NCI-H226 (cell line): ENCODE measurements at places on chromosomes 2 and 18.

GRCh38 chr2:215419113-215419512, 16.8 kb downstream of the FN1 start:
- DNase-seq: peak; percentile 7

GRCh38 chr2:240615396-240615795, 9.9 kb upstream of the GPR35 start:
- DNase-seq: no peak

GRCh38 chr2:233867993-233868532, at the start of gene MSL3B:
TSS of gene MSL3B (minus strand) at chr2:233868386.
- DNase-seq: peak; percentile 10

GRCh38 chr2:188319838-188320237, 28.2 kb downstream of the GULP1 start:
- DNase-seq: no peak

GRCh38 chr2:208671284-208671683, 264.7 kb downstream of the PTH2R start:
- DNase-seq: no peak

- no peak for DNase-seq
Observed at GRCh38 chr2:112866128-112866835, 29.7 kb upstream of the IL1B start.

DNA sequence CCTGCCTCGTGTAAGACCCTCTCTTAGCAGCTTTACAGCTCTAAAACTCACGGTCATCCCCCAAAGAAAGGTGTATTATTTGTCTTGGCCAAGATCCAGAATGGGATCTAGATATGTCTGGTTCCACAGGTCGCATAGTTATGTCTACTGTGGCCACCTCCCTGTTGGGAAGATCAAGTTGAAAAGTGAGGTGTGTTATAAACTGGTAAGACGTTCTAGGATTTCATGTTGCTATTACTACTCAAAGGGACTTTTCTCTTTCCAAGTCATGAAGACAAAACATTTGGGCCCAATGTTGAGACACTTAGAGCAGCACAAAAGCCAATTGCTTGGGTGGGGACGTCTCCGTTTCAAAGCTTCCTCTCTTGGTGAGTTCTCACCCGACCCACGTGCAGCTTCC, 766.0 kb downstream of the RNF144A start:
- no peak for DNase-seq

DNA sequence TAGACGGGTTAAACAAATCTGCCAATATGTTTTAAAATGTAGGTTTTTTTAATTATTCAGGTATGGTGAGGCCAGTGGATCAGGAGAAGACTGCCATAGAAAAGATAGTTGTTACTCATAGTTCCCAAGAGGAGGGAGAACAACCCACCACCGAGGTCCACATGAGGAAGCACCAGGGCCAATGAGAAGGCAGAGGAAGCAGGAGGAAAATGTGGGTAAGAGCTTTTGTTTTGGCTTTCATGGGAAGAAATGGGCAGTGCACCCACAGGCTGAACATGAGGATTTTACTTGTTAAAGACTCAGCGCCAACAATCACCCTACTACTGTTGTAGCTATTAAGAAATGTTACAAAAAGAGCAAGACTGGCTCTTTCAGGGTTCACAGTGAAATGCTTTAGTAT, 191.8 kb upstream of the HNMT start:
- no peak for DNase-seq

GRCh38 chr18:47680488-47680887, 250.0 kb downstream of the SMAD2 start:
- DNase-seq: no peak

DNA sequence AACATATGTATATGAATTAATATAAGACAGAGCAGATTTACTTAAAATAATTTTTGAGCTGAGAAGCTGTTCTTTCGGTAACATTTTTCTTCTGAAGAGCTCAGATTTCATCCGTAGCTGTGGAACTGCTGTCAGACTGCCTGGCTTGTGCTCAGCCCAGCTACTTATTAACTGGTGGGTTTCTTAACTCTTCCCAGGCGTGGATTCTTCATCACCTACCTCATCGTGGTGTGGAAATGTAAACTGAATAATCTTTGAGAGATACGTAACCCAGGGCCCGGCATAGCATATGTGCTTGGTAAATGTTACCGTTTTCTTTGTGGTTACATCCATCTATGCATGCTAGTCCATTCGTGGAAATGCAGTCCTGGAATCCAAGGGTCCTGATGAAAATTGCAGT, 145.0 kb downstream of the MCFD2 start:
- no peak for DNase-seq

DNA sequence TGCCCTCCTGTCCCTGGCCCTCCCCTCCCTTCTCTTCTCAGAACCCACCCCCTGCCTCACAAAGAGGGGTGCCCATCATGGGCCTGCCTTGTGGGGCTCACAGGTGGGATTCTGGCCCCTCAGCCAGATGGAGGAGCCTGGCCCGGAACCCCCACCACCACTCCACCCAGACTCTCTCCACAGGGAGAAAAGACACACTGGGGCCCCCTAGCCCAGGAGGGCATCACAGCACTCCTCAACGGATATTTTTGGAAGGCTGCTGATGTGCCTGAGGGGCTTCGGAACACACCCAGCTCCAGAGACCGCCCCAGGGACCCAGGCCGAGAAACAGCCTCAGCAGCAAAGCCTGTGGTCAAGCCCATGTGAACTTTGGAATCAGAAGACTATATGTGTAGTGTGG, 9.9 kb downstream of the KCNIP3 start:
- no peak for DNase-seq

DNA sequence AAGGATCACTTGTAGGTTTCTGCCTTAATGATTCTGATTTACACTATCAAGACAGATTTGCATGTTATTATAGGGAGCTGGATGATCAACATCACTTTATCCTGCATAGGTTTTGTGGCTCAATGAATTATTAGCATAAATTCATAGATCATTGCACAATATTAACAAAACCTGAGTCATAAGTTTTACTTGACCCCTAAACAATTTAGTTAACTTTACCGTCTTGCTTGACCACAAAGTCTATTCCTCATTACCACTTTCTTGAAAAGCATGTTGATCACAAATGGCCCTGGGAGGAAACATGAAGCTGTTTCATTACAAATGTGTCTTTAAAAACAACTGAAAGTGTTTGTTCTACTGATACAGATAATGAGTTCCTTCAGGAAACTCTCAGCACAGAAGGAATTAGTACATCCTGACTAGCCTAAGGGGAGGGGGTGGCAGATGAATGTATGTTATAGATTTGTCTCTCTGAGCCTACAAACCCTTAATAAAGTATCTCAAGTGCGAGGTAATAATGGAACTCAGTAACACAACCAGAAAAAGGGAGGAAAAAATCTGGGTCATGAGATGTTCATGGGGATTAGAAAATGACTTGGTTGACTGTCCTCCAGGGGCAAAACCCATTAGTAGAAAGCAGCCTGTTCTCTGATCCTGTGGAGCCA, 303.4 kb downstream of the PIK3C3 start:
- no peak for DNase-seq

- DNase-seq: no peak
Observed at GRCh38 chr2:110816404-110817365, 84.3 kb downstream of the ACOXL start.

- DNase-seq: no peak
Observed at GRCh38 chr2:5561006-5561405, 131.2 kb upstream of the SOX11 start.

GRCh38 chr2:191650896-191651773, 26.8 kb upstream of the NABP1 start:
- DNase-seq: no peak

GRCh38 chr2:25851740-25852503, 26.4 kb downstream of the ASXL2 start:
- peak; percentile 67 for DNase-seq

DNA sequence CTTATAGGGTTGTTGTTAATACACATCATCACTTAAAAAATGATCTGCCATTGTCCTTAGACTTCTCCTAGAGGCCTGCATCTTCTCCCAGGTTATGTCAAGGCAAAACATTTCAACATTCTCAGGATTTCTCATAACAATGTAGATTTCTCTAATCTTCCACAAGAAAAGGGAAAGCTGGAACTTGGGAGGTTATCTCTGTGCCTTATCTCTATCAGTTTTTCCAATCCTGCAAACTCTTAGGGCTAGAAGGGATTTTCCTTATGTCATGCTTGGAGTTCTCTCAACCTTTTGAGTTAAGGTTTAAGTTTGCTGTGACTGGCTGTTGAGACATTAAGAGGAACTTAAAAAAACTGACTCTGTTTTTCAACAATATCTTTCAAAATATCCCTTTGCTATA, 300.6 kb upstream of the TFPI start:
- DNase-seq: peak; percentile 3

- DNase-seq: no peak
Observed at GRCh38 chr2:83860320-83860719, 598.8 kb downstream of the SUCLG1 start.

- DNase-seq: no peak
Observed at GRCh38 chr2:4556135-4556896, 852.9 kb downstream of the DCDC2C start.

DNA sequence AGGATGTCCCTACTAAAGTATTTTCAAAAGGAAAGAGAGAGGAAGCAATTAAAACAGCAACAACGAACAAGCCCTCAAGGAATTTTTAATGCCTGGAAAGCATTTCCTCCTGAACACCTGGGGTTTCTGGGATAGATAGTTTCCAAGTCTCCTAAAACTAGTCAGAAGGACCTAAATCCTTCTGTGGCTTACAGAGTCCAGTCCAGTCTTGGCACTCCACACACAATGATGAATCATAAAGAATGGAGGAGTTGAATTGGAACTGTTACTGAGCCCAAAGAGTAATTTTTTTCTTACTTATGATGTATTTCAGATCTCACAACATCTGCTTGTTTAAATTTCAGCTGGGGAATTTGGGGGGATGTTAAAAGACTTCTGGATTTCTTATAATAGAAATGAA, 144.6 kb upstream of the SETBP1 start:
- peak; percentile 52 for DNase-seq

DNA sequence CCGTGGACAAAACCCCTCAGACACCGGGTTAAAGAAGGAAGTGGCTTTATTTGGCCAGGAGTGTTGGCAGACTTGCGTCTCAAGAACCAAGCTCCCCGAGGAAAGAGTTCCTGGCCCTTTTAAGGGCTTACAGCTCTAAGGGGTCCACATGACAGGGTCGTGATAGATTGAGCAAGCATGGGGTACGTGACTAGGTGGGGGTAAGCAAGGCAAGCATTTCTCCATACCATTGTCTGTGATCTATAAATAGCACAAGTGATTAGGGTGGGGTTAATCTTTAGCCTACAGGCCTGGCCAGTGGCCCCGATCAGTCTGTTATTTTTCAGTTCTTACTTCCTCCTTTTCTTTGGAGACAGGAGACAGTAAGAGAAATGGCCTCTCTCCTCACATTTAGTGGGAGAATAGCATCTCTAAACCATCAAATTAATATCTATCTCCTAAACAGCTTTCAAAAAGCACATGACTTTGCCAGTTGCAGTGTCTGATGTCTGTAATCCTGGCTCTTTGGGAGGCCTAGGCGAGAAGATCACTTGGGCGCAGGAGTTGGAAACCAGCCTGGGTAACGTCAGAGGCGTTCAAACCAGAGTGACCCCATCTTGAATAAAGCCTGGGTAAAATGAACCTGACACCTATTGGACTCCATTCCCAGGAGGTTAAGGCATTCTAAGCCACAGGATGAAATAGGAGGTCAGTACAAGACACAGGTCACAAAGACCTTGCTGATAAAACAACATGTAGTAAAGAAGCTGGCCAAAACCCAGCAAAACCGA, 18.3 kb upstream of the CNOT11 start:
- no peak for DNase-seq

- peak; percentile 61 for DNase-seq
Observed at GRCh38 chr2:196166876-196167275, 4.5 kb downstream of the STK17B start.

DNA sequence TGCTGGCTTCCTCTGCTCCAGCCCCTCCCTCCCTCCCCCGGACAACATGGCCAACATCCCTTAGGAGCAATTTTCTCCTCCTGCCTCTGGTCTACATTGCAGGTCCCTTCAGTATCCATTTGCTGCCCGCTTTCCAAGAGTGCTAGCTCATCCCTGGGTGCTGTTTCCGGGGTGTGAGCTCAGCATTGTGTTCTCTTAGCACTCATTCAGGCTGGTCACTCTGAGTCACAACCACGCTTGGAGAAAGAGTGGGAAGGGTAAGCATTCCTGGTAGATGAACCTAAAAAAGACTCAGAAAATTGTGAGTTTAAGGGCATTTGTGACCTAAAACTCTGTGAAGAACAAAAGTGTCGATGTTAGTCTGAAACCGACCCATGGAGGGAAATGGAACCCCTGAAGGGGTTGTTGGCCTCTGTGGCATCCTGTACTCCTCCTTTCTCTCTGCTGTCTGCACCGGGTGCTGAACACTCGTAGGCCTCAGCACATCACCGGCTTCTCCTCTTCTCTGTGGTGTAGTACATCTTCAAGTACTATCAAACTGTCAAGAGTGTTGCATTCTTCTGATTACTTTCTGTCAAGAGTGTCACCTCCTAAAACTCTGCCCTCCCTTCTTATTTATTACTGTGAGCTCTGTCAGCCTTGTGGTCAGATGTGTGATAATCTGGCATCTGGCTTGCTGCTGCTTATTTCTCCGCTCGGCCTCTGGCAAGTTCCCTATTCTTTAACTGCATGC, 73.0 kb downstream of the CTNNA2 start:
- DNase-seq: no peak

- no peak for DNase-seq
Observed at GRCh38 chr18:76386886-76387285, 108.2 kb downstream of the ZNF516 start.

DNA sequence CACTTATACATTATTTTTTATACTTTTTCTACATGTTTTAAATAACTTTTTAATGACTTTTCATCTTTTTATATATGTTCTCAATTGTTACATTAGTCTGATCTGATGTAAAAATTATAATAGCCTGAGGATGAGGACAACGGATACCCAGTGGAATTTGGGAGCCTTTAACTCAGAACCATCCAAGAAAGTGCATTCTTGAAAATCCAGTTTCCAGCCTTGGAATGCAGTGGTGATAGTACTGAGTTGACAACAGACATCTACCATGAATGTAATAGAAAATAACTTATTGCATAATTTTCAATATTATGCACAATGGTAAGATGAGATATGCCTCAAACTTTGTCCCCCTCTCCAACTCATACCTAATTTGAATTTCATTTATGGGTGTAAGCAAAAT, 120.7 kb upstream of the ZC3H15 start:
- no peak for DNase-seq

DNA sequence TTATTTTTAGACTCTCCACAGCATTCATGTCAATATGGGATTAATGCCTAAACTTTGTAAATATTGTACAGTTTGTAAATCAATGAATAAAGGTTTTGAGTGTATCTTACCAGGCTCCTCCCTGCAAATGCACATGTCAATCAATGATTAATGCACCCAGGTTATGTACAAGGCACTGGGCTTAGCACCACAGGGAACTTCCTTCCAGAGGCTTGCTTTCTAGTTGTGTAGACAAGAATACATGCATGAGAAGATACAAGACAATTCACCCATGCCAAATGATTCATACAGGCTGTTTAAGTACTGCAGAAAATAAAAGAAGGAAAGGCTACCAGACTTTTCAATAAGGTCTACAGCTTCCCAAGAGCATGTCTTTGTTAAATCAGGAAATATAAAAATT, 114.1 kb downstream of the MMADHC start:
- DNase-seq: no peak
